ENCODE measurements at places on chromosomes 5 and 9. TPM values are rescaled to one million over a fixed set of nuclear protein-coding genes. Genes with fewer than 3 reads are reported as not detected.

DNA sequence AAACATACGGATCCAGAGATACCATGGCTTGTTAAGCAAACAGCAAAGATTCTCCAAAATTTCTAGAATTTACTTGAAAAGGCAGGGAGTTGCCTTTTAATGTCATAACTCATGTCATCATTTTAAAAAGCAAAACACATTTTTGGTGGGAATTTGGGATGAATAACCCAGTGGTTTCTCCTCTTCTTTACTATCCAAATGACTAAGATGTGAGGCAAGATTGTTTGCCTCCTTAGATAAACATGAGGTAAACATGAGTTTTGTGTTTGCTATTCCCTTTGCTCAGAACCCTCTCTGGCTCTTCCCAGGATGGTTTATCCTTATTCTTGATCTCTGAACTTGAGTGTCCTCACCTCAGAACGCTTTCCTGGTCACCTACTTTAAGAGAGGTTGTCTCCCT is 267.0 kb downstream of the EBF1 start:
- no peak for DNase-seq

DNA sequence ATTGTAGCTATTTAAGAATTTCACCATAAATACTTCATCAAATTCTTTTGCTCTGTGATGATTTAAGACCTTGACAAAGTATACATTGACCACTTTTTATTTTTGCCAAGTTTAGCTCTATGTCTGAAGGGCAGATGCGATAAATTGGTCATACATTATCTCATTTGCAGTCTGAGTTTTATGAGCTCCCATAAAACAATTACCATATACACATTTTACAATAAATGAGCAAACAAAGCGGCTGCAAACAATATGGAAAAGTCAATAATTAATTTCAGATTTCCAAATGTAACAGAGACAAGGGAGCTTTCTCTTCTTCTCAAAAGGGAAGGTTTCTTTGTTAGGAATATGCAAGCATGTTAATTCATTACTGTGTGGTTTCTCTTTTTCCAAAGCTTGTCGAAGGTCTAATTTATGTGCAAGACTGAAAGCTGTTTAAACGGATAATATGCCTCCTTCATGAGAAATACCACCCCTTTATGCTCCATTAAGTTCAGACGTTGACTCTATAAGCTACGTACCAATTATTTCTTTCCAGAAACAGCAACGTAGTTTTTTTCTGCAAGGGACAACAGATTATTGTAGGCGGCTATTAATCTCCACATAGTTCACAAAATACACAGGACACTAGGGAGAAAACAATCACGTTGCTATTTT is 7.0 kb upstream of the IZUMO3 start:
- no peak for DNase-seq

GRCh38 chr5:95081982-95082381 is 202.9 kb downstream of the MCTP1 start:
- DNase-seq = no peak

DEPDC1B gene
- not detected for total RNA-seq
